ENCODE measurements at places on chromosomes 7 and 10. TPM values are rescaled to one million over a fixed set of nuclear protein-coding genes. Genes with fewer than 3 reads are reported as not detected.

SPDYE11 gene
- total RNA-seq = 0.04 TPM

RNF133 gene
- total RNA-seq = 0.22 TPM

C10orf95 gene
- not detected for total RNA-seq

OLAH gene
- 0.13 TPM for total RNA-seq

PNLIPRP3 gene
- total RNA-seq = 0.04 TPM

CALML5 gene
- not detected for total RNA-seq

ADAMTS14 gene
- total RNA-seq = 12.5 TPM

SORBS1 gene
- total RNA-seq = 50.4 TPM

MRC1 gene
- total RNA-seq = 13.4 TPM

NOS3 gene
- 4.9 TPM for total RNA-seq

GIMAP1 gene
- 3.1 TPM for total RNA-seq

SKIDA1 gene
- total RNA-seq = 2.6 TPM

POU6F2 gene
- total RNA-seq = 0.09 TPM

POLR3A gene
- total RNA-seq = 10.3 TPM

TBL2 gene
- 37.5 TPM for total RNA-seq

CPN1 gene
- 0.09 TPM for total RNA-seq

ACSM6 gene
- not detected for total RNA-seq

NYAP1 gene
- total RNA-seq = 1.6 TPM

GRCh38 chr10:132528064-132528691, 9.4 kb upstream of the INPP5A start:
- no peaks in the 10 kb centered on the region for H3K36me3 ChIP-seq
- H3K4me1 ChIP-seq = peaks cover 27% of the 10 kb centered on the region
- H3K4me3 ChIP-seq = no peak overlapping the region
- H3K27me3 ChIP-seq = peaks cover 8% of the 10 kb centered on the region
- H3K27ac ChIP-seq = peak overlapping the region; percentile 45

DNA sequence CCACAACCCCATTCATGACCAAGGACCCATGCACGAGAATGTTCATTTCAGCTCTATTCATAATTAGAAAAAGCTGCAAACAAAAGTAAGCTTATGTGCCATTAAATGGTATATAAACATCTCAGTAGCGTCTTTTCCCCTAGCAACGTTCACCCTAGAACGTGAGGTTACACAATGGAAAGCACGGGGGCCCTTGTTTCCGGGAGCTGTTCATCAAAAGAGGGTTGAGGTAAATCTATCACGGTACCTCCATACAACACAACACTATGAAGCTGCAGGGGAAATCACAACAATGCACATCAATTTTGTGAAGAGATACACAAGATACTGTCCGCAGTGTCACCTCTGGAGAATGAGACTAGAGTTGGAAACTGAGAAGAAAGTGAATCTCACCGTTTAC, 80.9 kb upstream of the DDC start:
- no peaks in the 10 kb centered on the region for H3K4me1 ChIP-seq
- H3K4me3 ChIP-seq = no peak overlapping the region
- no peaks in the 10 kb centered on the region for H3K36me3 ChIP-seq
- no peak for DNase-seq
- H3K27me3 ChIP-seq = no peaks in the 10 kb centered on the region

GRCh38 chr10:11215471-11215870, 197.8 kb downstream of the CELF2 start:
- DNase-seq = no peak
- no peaks in the 10 kb centered on the region for H3K27me3 ChIP-seq
- no peak overlapping the region for H3K4me3 ChIP-seq

GRCh38 chr10:129768437-129769355, 195.4 kb downstream of the EBF3 start:
- H3K4me3 ChIP-seq = no peak overlapping the region
- no peaks in the 10 kb centered on the region for H3K27me3 ChIP-seq
- H3K36me3 ChIP-seq = peaks cover 14% of the 10 kb centered on the region
- peaks cover 5% of the 10 kb centered on the region for H3K4me1 ChIP-seq

DNA sequence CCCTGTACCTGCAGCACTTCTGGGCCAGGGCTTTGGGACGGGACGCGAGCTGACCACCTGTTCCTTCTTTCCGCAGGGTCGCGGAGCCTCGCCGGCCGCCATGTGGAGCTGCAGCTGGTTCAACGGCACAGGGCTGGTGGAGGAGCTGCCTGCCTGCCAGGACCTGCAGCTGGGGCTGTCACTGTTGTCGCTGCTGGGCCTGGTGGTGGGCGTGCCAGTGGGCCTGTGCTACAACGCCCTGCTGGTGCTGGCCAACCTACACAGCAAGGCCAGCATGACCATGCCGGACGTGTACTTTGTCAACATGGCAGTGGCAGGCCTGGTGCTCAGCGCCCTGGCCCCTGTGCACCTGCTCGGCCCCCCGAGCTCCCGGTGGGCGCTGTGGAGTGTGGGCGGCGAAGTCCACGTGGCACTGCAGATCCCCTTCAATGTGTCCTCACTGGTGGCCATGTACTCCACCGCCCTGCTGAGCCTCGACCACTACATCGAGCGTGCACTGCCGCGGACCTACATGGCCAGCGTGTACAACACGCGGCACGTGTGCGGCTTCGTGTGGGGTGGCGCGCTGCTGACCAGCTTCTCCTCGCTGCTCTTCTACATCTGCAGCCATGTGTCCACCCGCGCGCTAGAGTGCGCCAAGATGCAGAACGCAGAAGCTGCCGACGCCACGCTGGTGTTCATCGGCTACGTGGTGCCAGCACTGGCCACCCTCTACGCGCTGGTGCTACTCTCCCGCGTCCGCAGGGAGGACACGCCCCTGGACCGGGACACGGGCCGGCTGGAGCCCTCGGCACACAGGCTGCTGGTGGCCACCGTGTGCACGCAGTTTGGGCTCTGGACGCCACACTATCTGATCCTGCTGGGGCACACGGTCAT, 13.3 kb downstream of the GPR146 start:
- no peak overlapping the region for H3K4me3 ChIP-seq
- H3K27me3 ChIP-seq = no peaks in the 10 kb centered on the region
- no peak overlapping the region for H3K27ac ChIP-seq
- peaks cover 71% of the 10 kb centered on the region for H3K4me1 ChIP-seq
- peak; percentile 68 for DNase-seq

GRCh38 chr7:158369290-158369689, 218.3 kb downstream of the PTPRN2 start:
- no peaks in the 10 kb centered on the region for H3K36me3 ChIP-seq
- no peaks in the 10 kb centered on the region for H3K4me1 ChIP-seq
- no peak overlapping the region for H3K27ac ChIP-seq
- DNase-seq = no peak
- peaks cover 3% of the 10 kb centered on the region for H3K27me3 ChIP-seq
- H3K4me3 ChIP-seq = no peak overlapping the region

DNA sequence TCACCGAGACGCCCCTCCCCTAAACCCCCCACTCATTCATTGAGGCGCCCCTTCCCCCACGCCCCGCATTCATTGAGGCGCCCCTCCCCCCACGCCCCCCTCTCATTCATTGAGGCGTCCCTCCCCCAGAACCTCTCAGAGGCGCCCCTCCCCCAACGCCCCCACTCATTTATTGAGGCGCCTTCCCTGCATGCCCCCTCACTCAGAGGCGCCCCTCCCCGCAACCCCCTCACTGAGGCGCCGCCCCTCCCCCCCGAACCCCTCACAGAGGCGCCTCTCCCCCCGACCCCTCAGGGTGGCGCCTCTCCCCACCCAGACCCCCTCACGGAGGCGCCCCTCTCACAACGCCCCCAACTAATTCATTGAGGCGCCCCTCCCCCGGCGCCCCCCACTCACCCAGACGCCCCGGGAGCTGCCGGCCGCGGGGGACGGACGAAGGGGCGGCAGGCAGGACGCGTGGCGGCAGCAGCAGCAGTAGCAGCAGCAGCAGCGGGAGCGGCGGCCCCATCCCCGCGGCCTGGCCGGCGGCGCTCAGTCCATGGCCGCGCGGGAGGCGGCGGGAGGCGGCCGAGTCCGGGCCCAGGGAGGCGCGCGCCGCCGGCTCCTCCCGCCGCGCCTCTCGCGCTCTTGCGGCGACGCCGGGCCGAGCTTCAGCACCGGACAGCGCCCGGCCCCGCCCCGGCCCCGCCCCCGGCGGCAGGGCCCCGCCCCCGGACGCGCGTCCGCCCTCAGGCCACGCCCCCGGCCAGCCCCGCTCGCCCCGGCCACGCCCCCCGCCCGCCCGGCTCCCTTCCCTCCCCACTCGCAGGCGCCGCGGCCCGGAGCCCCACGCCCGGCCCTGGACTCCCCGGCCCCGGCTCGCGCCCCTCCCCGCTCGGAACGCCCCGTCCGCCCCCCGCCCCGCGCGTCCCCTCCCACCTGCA, at the start of gene PTPRN2:
Gene PTPRN2 (minus strand): TSS at position 662 of the 923 bp plus-strand sequence.
- peaks cover 54% of the 10 kb centered on the region for H3K27me3 ChIP-seq
- no peaks in the 10 kb centered on the region for H3K36me3 ChIP-seq
- peaks cover 11% of the 10 kb centered on the region for H3K4me1 ChIP-seq
- no peak within 1 kb of the TSS for H3K27ac ChIP-seq

- H3K4me3 ChIP-seq = no peak overlapping the region
- no peaks in the 10 kb centered on the region for H3K36me3 ChIP-seq
- no peak for DNase-seq
- no peak overlapping the region for H3K27ac ChIP-seq
These were observed 23.5 kb upstream of the NKX6-2 start for GRCh38 chr10:132809232-132810140.

DNA sequence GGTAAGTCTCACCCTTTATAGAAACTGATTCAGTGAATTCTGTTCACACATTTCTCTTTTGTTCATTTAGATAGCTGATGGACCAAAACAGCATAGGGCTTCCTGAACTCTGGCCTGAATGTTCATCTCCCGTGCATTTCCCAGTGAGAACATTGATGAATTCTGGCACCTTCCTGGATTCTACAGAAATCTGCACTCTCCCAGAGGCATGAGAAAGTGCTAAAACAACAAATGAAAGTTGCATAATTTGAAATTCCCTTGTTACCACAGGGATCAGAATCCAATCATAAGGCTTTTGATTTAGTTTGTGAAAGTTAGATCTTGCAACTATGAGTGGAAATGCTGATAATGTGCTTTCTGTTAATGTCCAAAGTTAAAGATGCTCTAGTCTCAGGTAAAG, 29.7 kb upstream of the SCIN start:
- no peaks in the 10 kb centered on the region for H3K36me3 ChIP-seq
- H3K4me1 ChIP-seq = no peaks in the 10 kb centered on the region
- no peaks in the 10 kb centered on the region for H3K27me3 ChIP-seq
- H3K4me3 ChIP-seq = no peak overlapping the region

- no peaks in the 10 kb centered on the region for H3K27me3 ChIP-seq
- H3K4me3 ChIP-seq = no peak overlapping the region
- H3K4me1 ChIP-seq = peaks cover 32% of the 10 kb centered on the region
- no peaks in the 10 kb centered on the region for H3K36me3 ChIP-seq
These were observed 101.4 kb downstream of the GRK5 start for GRCh38 chr10:119308551-119309422.

DNA sequence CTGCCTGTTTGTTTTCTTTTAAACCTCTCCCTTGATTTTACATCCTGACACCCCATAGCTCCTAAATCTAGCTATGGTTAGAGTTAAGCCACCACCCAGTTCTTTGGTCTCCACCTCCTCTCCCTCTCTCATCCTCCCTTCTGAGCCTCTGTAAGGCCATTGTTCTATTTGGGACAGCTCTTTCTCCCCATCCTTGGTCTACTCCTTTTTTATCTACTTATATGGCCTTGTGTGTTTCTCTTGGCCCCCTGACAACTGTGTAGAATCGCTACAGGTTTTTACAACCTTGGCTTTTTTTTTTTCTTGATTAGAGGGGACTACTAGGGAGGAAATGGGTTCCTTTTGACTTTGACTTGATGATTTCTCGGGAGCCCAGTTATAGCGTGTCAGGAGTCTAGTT, 3.4 kb upstream of the ITIH5 start:
- no peak overlapping the region for H3K4me3 ChIP-seq
- H3K27ac ChIP-seq = no peak overlapping the region
- H3K4me1 ChIP-seq = peaks cover 23% of the 10 kb centered on the region
- peaks cover 13% of the 10 kb centered on the region for H3K27me3 ChIP-seq
- no peak for DNase-seq
- H3K36me3 ChIP-seq = no peaks in the 10 kb centered on the region

DNA sequence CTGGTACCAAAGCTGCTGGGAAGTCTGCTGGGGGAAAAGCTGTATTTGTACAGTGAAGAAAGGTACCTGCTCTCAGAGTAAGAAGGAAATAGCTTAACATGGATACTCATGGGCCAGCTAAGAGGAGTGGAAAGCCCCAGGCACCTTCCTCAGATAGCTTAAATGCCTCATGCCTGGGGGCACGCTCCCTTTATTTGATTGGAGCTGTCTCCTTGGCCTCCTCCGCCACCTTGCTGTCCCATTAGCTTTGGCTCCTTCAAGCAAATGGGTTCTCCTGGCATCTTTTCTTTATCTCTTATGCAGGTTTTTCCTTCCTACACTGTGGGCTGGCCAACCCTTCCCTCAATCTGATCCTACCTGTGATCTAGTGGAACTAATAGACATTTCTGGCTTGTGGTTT, 318.5 kb downstream of the SH2D4B start:
- no peak overlapping the region for H3K27ac ChIP-seq
- H3K4me3 ChIP-seq = no peak overlapping the region
- H3K36me3 ChIP-seq = no peaks in the 10 kb centered on the region
- H3K4me1 ChIP-seq = no peaks in the 10 kb centered on the region

- no peak overlapping the region for H3K4me3 ChIP-seq
- H3K27ac ChIP-seq = no peak overlapping the region
- H3K27me3 ChIP-seq = no peaks in the 10 kb centered on the region
- DNase-seq = no peak
- no peaks in the 10 kb centered on the region for H3K4me1 ChIP-seq
These were observed 73.0 kb upstream of the GJD4 start for GRCh38 chr10:35532141-35532540.

- no peaks in the 10 kb centered on the region for H3K36me3 ChIP-seq
- peak overlapping the region; percentile 90 for H3K27ac ChIP-seq
- peaks cover 19% of the 10 kb centered on the region for H3K4me1 ChIP-seq
- H3K4me3 ChIP-seq = no peak overlapping the region
- H3K27me3 ChIP-seq = no peaks in the 10 kb centered on the region
These were observed 24.5 kb upstream of the FZD1 start for GRCh38 chr7:91239772-91240171.

DNA sequence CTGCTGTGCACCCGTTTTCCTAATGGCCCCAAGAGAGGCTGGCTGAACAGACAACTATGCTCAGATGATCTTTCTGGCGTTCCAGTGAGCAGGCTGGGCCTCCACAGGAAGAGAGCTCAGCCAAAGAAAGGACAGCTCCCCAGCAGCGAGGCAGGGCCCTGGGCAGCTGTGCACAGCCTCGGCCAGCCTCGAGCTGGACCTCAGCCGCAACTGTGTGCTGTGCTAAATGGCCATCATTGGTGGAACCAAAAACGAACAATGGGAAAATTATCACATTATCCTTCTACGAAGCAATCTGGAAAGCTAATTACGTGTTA, 97.5 kb downstream of the CTBP2 start:
- H3K36me3 ChIP-seq = peaks cover 12% of the 10 kb centered on the region
- H3K4me3 ChIP-seq = no peak overlapping the region
- no peaks in the 10 kb centered on the region for H3K27me3 ChIP-seq

GRCh38 chr7:89554209-89554608, 600.1 kb upstream of the STEAP1 start:
- no peaks in the 10 kb centered on the region for H3K4me1 ChIP-seq
- no peak overlapping the region for H3K4me3 ChIP-seq
- H3K27me3 ChIP-seq = no peaks in the 10 kb centered on the region
- H3K27ac ChIP-seq = no peak overlapping the region
- DNase-seq = no peak

- peak within 1 kb of the TSS; percentile 45 for H3K27ac ChIP-seq
- DNase-seq = peak; percentile 75
- H3K36me3 ChIP-seq = no peaks in the 10 kb centered on the region
- peak within 1 kb of the TSS; percentile 38 for H3K4me3 ChIP-seq
These were observed at the start of gene ITGA8 for GRCh38 chr10:15719899-15720634. Gene ITGA8 (minus strand): TSS chr10:15719922. CDS start chr10:15719771, 151 bp downstream.

GRCh38 chr10:62760401-62760800, 44.1 kb upstream of the ADO start:
- no peaks in the 10 kb centered on the region for H3K27me3 ChIP-seq
- H3K4me3 ChIP-seq = no peak overlapping the region
- peak overlapping the region; percentile 67 for H3K27ac ChIP-seq
- peaks cover 13% of the 10 kb centered on the region for H3K4me1 ChIP-seq
- no peaks in the 10 kb centered on the region for H3K36me3 ChIP-seq
